Hematopoietic multipotent progenitor cell treated with erythropoietin and hydrocortisone succinate and interleukin-3 and kit ligand, for 4 days (in vitro differentiated cells): ENCODE measurements at places on chromosomes 7 and 10.

- DNase-seq: no peak
Observed at GRCh38 chr10:86365346-86366032, 1.1 kb downstream of the GRID1 start.

DNA sequence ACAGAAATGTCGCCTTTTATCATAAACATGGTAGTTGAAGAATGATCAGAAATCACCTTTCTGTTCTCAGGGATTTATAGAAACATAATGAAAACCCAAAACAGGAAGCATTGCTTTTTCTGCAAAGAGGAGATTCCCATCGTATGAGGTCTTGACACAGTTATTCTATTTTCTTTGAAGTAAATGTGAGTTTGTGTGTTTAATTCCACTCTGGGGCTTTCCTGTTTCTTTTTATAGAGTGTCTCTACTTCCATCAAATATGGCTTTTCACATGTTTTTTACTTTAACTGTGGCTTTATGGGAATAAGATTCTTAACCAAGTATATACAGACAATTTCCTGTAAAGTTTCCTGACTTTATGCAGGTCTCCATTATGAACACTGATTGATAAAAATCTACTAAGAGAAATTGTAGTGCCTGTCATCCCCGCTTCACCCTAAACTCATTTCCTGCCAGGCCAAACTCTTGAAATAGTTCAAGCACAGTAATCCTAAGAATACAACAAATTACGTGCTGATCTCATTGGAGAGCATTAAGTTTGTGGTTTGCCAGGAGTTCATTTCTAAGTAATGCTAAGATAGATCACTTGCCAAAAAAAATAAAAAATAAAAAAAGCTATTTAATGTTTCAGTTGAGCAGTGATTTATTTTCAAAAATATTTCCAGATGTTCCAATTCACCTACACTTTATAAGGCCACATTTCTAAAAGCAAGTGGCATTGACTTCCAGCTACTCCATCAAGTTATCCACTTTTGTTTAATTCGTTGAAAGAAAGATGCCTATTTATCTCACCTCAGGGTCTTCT is 52.2 kb upstream of the SEC61G start:
- DNase-seq: no peak

DNA sequence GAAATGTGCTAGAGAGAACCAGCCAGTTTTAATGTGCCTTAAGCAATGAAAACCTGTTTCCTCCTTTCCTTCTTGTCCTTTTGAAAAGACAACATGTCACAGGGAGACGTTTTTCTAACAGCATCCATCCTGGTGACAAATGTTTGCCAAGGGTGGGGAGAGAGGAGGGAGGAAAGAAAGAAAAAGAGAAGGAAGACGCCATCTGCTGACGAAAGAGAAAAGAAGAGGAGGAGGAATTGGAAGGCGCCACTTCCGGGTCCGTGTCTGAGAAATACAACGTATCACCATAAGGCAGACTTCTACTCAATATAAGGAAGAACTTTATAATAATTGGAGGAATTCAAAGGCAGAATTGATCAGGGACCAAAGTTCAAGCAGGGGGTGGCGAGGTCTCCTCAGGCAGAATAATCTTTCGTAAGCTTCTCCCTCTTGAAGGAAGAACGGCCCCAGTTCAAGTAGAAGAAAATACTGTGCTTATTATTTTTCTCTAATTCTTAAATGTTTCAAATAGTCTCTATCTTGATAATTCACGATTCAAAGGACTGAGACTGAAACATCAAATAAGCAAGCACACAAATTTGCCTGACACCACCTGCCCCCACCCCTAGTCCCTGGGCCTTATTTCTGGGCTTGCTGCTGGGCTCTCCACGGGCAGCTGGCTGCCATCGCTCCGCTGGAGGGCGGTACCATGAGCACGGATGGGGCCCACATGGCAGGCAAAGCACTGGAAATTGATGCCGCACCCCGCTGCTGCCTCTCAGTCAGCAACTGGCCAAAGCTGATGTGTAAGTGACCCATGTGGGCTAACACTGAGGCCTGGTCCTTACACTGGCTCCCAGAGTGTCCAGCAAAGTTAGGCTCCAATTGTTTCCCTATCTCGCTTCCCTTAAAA is 273.7 kb upstream of the KLF14 start:
- DNase-seq: peak; percentile 95

GRCh38 chr10:515674-516073 is 173.8 kb downstream of the DIP2C start:
- no peak for DNase-seq

- DNase-seq: no peak
Observed at GRCh38 chr10:102401735-102402511, 6.4 kb downstream of the NFKB2 start.

DNA sequence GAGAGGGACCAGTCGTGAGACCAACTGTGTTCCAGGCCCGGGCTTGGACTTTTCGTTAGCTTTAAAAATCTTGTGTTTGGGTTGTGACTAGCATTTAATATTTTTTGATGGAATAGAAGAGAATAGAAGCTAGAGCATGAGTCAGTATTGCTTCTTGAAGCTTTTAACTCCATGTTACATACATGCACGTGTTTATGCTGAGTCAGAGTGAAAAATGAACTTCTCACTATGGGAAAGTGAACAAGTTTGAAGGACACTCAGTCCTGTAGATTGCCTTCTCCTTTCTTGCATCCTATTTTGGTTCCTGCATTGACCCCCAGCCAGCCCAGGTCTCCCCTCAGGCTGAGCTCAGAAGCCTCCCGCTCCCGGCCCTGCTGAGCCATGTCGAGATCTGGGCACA is 31.8 kb downstream of the GHRHR start:
- DNase-seq: no peak

DNA sequence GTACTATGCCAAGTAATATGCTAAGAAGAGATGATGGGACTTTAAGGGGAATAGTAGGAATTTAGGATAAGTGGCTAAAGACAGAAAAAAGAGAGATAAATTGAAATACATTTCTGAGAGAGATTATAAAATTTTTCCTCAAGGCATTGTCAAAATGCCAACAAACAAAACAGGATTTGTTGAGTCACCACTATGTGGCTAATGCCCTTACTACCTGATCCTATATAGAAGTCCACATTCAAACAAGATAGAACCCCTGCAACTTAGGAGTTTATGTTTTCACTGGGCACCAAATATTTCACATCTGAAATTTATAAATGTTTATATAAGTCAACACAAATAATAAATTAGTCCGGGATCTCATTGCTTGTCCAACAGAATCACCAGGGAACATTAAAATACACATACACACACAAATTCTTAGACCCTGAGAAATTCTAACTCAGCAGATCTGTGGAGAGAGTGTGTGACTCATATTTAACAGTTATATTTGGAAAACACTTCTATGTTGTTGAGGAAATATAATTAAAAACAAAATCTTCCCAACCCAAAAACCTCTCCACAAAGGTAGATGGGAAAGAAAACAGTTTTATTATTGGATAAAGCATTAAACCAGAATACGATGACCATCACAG is 154.3 kb downstream of the PPP1R3A start:
- DNase-seq: no peak

GRCh38 chr10:13201132-13201531 is 33.0 kb downstream of the UCMA start:
- DNase-seq: peak; percentile 8

GRCh38 chr7:111735661-111736551 is 173.6 kb upstream of the IMMP2L start:
- DNase-seq: peak; percentile 84

GRCh38 chr7:51009716-51010496 is 227.2 kb upstream of the GRB10 start:
- DNase-seq: no peak

DNA sequence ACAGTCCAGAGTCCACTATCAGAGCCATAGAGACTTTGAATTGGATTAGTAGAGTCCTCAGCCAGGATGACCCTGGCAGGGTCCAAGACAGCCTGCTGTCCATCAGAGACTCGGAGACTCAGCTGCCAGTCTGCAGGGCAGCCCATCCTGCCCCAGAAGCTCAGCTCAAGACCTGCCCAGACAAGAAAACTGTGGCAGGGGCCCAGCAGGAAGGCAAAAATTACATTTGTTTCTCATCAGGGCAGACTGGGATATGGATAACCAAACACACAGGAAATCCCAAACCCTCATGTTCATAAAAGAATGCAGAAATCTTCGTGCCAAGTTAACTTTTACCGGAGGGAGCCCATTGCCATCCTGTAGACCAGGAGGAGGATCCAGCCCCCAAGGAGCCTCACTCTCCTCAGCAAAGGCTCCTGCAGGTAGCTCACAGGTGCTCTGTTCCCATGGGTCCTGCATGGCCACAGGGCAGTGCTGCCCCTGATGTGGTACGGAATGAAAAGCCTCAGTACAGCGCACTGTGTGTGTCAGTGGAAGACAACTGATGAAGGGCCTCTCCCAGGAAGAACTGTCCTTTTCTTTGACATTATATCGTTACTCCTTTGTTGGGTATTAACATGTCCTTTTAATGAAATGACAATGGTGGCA is 222.2 kb downstream of the KCNMA1 start:
- no peak for DNase-seq

- DNase-seq: peak; percentile 79
Observed at GRCh38 chr7:42843205-42843800, 68.6 kb downstream of the C7orf25 start.

DNA sequence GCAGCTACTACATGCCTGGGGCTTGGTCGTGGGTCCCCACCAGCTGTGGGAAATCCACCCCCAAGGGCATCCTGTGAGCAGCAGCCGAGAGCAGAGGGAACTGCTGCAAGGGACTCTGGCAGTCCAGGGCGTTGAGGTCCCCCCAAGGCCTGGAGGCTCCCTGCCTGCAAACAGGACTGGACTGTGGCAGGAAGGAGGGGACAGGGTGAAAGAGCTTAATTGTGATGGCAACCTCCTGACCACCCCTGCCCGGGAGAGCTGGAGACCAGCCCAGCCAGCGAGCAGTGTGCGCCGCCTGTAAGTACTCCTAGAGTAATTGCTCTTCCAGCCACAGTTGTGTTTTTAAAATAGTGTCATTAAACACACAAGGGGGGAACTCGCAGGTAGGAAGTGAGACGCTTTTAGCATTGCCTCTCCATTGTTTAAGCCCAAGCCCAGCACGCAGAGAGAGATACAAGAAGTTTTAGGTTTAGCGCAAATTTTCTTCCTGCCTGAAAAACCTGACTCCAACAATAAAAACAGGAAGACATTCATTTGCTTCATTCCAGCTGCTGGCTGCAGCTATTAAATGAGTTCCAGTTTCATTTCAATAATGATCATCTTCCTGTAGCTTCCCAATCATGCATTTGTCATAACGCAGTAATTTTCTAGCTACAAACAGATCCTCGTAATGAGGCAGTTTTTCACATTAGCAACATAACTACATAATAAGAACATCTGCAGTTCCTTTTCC is 111.1 kb downstream of the EBF3 start:
- DNase-seq: no peak

DNA sequence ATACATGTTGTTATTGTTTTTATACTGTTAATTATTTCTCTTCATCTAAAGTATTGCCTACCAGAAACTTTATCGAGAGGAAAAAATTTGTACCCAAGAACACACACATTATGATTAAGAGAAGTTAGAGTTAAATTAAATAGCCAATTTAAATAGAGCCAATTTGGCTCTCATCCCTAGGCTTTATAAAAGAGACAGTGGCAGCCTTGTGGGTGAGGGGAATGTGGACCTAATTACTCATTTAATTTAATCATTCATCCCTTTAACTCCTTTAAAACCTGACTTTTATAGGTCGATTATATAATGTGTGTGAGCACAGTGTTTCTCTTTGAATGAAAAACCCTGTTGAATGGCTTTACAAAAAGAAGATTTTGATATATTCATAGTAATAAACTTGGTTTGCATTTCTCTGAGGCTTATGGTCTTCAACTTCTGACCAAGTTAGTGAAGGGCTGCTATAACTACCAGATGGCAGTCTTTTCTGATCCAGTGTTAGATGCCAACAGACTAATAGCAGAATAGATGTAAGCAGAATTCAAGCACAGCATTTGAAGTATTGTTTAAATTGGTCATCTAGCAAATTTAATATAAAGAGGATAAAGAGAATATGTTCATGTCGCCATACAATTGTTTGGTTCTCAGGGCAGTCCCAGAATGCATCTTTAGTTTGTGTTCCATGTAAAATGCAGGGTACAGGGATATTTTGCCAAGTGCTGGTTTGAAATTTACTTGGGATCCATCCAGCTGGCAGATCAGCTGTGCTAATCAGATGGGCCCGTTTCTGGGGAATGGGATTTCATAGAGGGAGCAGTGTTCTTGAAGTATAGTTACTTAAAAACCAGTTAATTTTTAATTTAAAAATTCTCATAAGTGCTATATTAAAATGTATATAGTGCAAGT is 25.3 kb downstream of the ADD3 start:
- no peak for DNase-seq

- peak; percentile 92 for DNase-seq
Observed at GRCh38 chr10:124341768-124342135, 77.0 kb downstream of the OAT start.
